ENCODE measurements at places on chromosomes 6 and 20.

- DNase-seq, result peak; percentile 41
Observed at GRCh38 chr6:144036064-144036834, 28.2 kb upstream of the PLAGL1 start.

DNA sequence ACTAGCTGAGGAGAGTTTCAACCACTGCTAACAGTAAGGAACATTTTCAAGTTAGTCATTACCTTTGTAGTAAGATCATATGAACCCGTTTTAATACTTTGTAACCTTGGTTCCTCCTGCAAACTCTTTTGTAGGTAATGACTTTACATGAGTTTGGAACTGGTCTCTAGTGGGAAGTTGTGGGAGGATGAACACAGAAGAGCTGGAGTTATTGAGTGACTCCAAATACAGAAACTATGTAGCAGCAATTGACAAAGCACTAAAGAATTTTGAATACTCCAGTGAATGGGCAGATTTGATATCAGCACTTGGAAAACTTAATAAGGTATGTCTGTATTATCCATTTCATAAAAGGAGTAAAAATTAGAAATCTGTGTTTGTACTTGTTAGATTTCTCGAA lies 29.3 kb downstream of the DOP1A start:
- peak; percentile 10 for DNase-seq

DNA sequence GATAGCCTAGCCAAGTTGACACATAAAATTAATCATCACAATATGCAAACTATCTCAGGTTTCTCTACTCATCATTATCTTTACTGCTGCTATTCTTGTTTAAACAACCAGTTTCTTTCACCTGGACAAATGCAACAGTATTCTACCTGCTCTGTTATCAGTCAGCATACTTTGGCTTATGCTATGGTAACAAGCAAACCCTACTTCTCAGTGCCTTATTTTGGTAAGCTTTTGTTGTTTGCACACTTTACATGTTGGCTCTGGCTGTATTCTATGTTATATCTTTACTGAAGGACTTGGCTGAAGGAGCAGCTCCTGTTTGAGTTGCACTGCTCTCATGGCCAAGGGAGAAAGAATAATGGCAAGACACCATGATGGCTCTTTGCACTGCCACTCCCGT lies 463.1 kb downstream of the EPM2A start:
- DNase-seq, result no peak

GRCh38 chr6:116531675-116532570 lies 13.6 kb downstream of the TRAPPC3L start:
- DNase-seq, result peak; percentile 68

GRCh38 chr6:80454661-80455365 lies 348.3 kb downstream of the BCKDHB start:
- DNase-seq, result no peak

GRCh38 chr6:154520280-154520679 lies 9.8 kb upstream of the CNKSR3 start:
- no peak for DNase-seq

- DNase-seq, result peak; percentile 44
Observed at GRCh38 chr6:118551063-118552053, 3.3 kb downstream of the PLN start.

DNA sequence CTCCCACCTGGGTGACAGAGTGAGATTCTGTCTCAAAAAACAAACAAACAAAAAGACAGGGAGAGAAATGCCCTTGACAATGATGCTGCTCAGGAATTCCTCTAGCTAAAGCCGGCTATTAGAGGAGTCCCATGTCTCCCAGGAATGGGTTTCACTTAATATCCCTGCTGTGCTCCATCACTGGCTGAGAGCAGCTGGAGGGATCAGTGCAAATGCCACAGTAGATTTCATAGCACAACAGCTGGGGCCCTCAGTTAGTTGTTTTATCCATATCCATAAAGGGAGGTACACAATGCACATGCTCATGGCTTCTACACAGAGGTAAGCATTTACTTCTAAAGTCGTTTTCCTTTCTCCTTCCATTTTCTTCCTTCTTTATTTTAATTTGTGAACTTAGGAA lies 742.0 kb upstream of the POU3F2 start:
- no peak for DNase-seq

DNA sequence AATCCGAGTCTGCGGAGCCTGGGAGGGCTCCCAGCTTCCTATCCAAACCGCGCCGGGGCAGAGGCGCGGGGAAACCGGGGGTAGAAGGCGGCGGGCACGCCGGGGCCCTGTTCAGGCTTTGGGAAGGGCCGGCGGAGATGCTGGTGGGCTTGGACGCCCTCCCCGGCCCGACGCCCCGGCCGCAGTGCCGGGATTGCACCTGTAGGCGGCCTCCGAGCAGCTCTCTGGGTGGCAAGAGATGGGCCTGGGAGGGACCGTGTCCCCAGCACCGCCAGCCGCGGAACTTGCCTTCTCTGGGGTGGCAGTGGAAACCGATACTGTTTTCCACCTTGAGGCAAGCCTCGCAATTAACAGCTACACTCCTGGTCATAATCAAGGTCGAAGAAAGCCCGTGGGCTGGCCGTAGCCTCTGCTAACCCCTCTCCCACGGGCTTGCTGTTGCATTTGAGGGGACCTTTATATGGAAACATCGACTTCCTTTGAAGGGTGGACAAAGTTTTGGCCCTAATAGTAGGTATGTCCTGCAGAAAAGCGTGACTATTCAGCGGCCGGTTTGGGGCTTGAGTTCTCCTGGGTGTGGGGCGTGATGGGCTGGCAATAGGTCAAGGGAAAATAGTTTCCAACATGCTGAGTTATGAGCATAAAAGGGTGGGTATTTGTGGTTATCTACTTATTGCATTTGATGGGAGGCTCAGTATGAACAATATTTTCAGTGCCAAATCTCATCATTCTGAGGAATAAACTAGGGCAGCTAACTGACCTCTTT lies 1.1 kb upstream of the JAG1 start:
- peak; percentile 80 for DNase-seq

GRCh38 chr20:4472906-4473305 lies 248.8 kb upstream of the PRND start:
- peak; percentile 45 for DNase-seq

- DNase-seq, result peak; percentile 36
Observed at GRCh38 chr20:33812908-33813462, 1.8 kb downstream of the CHMP4B start.

DNA sequence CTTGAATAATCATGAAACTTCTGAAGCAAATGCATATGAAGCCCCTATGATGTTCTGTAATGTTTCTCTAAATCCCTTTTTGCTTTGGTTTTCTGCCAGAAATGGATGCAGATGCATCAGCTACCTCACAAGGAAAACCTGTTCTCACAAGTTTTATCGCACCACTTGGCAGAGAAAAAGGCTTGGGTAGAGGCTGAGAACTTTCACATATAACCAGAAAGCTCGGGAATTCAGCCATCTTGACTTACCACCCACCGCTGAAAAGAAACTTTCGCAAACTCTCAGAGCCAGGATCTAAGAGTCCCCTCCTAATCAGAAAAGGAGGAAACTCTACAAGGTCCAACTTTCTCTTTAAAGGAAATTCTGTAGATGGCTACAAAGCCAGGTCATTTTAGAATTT lies 36.2 kb upstream of the ADTRP start:
- DNase-seq, result no peak

DNA sequence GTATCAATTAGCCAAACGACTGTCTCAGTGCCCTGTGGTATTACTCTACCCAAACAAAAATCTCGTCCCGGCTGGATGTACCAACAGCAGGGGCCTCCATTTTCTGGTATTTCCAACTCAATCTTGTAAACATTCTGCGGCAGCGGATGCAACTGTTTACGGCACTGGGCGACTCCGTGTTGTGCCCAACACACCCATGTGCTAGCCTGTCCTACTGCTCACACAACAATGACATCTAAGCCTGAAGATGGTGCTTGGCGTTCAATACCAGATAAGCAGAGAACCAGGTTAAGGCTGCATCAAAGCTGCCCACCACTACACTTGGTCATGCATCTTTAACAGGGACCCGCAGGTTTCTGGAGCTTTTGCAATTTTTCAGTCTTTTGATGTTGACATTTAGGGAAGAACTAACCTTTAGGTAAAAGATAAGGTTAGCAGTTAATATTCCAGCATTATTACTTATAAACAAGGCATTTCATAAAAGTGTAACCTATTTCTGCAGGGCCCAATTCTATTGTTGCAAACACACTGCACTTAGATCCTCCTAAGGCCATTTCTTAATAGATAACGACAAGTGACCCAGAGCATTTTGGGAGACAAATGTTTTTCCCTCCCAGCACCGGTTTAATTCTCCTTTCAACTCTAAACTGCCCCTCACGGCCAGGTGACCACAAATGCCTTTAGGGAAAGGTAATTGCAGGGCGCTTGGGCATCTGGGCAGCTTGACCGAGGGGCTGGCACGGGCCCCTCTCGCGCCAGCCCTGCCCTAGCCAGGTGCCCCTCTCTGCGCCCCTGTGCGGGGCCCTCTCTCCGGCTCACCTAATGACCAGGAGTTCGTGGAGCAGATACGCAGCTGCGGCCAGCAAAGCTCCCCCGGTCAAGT lies 945 bp downstream of the FAXC start:
- no peak for DNase-seq

DNA sequence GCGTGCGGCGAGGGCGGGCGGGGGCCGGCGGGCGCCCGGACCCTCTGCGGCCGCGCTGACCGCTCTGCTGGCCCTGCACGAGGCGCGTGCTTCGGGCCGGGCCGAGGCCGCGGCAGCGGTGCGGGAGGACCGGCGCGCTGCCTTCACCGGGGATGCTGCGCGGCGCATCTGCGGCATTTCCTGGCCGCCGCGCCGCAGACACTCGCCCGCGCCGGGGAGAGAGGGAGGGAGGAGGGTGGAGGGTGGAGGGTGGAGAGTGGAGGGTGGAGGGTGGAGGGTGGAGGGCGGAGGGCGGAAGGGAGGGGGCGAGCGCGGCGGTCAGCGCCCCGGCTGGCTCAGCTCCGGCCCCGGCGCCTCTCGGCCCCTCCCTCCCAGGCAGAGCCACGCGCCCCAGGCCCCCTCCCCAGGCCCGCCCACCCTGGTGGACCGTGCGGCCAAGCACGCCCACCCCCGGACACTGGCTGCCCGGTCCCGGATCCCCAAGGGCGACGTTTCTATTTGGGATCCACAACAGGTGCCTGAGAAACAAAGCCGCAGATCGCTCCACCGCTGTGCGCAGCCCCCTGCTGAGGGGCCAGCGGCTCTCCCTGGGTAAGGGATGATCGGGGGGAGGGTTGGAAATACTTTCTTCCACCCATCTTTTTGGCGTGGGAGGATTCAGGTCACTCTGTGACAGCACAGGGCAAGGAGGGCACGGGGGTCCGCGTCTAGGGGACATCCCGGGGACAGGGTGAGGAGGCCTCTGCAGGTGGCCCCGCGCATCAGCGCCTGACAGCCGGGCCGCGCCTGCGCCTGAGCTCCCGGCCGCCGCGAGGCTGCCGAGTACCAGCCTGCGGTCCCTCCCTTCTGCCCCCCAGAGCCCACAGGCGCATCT lies 111.2 kb upstream of the BEND6 start:
- DNase-seq, result peak; percentile 76

GRCh38 chr20:24580855-24581254 lies 111.4 kb downstream of the SYNDIG1 start:
- no peak for DNase-seq

All from AG08395 (cell line).